ENCODE measurements at places on chromosomes 5 and 9.

GRCh38 chr9:121819428-121820231 lies 168.2 kb downstream of the DAB2IP start:
- no peak for DNase-seq

DNA sequence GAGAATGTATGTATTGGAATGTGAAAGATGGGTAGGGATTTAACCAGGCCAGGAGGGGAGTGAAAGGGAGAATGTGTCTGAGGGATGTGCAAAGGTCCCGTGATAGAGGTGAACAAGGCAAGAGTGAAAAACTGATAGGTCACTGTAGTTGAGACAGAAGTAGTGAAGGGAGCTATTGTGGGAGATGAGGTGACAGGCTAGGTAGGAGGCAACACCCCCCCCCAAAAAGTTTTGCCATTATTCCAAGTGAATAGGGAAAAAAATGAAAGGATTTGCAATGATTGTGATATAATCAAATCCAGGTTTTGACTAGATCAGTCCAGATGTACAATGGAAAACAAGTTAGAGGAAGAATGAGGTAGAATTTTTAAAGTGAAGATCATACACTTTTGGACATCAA lies 136.6 kb upstream of the GPR151 start:
- DNase-seq = no peak

DNA sequence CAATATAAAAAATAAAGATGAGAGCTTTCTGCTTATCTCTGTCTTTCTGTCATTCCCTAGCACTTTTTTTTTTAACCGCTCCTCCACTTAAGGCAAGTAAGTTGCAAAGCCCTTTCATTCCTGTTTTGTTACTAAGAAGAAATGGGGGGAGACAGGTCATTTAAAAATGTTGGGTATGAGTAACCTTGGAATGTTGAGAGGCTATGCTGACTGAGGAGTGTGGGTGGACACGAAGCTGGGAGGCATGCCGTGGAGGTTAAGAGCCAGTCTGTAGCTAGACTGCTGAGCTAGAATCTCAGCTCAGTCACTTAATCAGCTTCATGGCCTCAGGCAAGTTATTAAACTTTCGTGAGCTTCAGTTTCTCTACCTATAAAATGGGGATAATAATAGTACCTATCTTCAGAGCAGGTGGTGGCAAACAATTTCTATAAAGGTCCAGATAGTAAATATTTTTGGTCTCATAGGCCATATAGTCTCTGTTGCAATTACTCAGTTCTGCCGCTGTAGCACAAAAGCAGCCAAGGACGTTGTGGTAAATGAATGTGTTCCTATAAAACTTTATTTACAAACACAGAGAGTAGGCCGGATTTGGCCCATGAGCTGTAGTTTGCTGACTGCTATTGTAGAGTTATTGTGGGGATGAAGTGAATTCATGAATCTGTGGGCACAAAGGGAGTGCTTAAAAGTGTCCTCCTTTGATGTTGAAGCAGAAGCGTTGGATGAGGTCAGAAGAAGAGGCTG lies 220.0 kb downstream of the GABBR2 start:
- DNase-seq = no peak

DNA sequence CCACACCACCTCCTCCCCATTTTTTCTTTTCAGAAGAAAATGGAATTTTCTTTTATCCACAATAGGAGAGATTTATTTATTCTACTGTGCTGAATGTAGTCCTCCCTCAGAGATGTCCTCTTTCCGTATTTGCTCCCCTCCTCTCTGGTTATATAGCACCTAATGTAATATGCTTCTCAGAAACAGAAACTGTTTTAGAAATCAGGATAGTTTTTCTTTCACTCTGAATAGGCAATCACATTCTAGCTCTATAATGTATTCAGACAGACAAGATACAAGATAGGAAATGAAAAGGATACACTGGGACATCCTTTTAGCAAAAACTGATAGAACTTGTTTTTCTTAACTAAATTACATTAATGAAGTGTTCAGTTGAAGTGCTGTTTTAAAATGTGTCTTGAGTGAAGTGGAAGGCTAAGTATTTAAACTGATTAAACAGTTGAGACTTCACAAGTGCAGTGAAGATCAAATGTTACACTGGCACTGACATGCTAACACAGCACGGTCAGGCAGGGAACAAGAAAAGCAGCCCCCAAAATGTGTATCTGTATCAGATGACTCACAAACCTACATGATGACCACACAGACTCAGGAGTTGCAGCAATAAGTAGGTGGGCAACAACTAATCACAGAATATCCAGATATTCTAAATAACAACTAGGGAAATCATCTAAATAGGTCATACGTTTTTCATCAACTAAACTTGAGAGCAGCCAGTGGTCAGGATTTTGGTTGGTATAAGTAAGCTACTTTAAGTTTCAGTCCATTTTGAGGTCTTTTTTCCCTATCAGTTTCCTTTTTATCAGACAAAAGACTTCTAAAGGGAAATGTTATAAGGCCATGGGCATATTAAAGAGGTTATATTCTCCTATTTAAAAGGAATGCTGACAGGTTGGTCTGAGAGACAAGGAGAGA lies 260.4 kb downstream of the MLLT3 start:
- DNase-seq = no peak

DNA sequence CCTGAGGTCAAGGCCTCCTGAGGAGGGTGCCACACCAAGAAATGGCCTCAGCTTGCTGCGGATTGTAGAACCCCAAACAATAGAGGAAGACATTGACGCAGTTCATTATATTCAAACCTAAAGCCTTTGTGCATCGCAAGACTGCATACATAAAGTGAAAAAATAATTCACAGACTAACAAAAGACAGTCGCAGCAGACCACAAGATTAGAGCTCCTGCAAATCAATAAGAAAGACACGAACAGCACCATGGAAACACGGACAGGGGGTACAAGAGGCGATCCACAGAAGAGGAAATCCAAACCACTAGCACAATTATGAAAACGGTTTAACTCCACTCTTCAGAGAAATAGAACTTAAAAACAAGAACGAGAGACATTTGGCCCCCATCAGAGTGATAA lies 10.0 kb upstream of the TCOF1 start:
- no peak for DNase-seq

- DNase-seq = no peak
Observed at GRCh38 chr5:134175921-134176510, 734 bp downstream of the SKP1 start.

DNA sequence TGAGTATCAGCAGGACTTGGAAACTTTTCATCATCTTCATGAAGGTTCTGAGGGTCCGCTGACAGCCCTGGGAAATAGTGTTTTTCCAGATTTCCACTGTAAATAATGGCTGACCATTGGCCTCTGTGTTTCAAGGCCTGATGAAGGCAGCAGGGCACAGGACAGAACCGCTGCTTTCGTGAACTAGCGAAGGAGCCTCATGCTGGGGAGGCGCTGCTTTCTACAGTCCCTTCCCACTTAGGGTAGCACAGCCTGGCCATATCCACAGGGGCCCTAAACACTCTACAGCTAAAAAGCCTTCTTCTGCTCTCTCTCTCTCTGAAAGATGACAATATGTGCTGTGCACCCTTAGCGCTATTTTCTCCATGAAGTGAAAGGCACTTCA lies 118.2 kb downstream of the MED27 start:
- no peak for DNase-seq

DNA sequence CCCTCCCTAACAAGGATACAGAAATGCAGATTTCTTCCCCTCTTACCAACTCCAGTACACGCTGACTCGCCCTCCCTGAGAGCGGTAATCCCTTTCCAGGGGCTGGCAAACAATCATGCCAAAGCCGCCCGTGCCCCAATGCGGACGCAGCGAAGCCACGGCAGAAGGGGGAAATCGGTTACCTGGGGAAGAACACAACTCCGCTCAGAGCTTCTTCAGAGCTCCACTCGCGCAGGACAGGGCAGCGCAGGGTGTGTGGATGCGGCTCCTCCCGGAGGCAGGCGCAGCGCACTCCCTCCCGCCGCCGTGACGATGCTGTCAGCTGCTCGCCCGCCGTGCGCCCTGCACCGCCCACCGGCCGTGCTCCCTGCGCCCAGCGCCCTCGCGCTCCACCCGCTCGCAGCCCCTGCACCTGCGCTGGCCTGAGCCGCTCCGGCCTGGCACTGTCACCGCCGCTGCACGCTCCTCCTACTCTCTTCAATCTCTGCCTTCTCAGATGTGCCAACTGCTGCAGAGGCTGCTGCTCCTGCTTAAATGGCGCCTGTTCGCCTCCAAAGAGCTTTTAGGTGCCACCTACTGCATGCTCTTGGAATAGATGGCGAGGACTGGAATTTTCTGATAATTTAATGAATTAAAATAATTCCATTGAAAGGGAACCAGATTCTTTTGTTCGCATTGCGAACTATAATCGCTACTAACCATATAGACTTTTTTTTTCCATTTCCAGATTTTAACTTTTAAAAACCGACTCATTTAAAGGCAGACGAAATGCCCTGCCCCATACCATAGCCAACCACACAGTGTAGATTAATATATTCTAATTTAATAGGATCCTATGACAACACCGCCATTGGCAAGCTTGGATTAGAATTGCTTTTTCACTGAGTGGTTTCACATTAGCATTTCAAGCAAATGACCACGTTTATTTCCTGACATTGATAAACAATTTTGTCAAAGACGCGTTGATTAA lies at the start of gene DIRAS2:
DIRAS2 (minus strand) TSS at position 255 of the 970 bp plus-strand sequence. CDS start 28,997 bp downstream, outside the sequence.
- no peak for DNase-seq

- no peak for DNase-seq
Observed at GRCh38 chr5:115194676-115195075, 25.0 kb upstream of the TRIM36 start.

DNA sequence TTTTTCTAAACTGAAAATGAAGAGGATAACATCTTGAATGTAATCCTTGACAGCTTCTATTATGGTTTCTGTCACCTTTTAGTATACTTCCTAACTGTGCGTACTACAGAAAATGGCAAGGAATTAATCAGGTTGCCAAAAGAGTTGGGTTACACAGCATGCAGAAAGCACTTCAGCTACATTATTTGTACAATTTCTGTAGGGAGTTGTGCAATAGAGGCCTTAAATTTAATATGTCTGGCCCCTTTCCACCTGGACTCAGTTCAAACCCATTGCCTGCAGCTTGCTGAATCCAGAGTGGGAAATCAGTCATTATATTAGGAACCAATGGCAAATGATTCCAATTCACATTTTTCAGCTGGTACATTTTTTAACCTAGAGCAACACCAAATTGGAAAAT lies 549.7 kb downstream of the CSNK1G3 start:
- no peak for DNase-seq

GRCh38 chr9:125913551-125913950 lies 166.4 kb downstream of the PBX3 start:
- no peak for DNase-seq

DNA sequence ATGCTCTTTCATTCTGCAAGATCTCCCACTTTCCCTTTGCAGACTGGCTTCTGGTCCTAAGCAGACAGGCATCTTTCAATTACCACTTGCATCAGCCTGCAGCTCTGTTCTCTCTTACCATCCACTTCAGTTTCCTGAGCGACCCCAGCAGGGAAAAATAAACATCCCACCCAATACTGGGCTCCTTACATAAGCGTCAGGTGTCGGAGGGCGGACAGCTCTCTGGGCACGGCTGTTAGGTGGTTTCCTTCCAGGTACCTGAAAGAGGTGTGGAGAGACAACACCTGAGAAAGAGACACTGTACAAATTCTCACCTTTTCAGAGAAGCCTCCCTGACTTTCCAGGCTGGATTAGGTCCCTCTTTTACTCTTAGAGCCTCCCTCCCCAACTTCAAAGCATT lies 145.1 kb upstream of the PANK3 start:
- no peak for DNase-seq

DNA sequence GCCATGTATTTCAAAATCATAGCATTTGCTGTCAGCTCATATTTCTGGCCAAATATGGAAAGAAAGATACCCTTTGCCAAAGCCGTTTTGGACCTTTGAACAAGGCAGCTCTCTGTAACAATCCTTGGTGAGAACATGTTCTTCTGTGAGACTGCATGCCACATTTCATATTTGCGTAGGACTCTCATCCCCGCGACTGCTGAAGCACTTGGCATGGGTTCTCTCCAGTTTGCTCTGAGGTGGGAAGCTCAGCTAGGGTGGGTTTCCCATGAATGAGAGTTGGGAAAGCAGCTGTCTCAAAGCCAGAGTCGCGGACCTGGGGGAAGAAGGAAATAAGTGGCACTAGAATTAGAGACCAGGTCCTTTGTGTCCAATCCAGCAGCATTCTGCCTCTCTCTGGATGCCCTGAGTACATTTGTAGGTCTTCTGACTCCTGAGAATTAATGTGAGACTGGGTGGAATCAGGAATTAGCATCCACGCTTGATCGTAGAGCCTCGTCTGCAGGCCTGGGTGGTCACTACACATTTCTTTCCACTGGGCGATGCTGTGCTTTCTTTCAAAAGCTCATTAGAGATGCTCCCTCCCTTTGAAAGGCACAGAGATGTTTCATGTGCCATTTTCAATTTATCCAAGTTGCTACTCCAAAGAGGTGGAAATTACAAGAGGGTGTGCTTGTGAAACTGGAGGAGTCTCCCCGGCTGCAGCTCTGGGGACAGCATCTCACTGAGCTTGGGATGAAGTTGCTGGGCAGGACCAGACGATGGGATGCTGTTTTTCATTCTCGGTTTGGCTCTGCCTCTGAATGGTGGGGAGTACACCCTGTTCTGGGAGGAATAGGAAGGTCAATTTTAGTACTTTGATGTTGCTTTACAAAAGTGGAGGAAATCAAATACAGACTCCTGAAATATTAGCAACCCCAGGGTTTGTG lies 197.2 kb downstream of the GADD45G start:
- no peak for DNase-seq

DNA sequence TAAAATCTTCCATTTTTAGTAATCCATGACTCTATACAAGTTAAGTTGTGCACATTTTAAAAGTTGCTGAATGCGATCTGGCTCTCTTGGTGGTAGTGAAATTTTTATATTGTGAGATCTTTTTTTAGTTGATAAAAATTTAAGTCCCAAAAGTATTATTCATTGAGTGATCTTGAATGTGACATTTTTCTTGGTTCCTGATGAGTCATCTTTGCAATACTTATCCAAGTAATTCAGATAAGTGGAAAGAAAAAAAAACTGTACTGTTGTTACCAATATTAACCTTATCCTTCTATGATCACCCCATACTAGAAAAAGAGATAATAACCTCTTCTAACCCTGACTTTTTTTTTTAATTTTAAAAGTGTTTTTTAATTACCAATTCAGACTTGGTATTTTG lies 601.3 kb downstream of the PSAT1 start:
- no peak for DNase-seq

- no peak for DNase-seq
Observed at GRCh38 chr5:6675784-6676491, 37.3 kb upstream of the TENT4A start.

DNA sequence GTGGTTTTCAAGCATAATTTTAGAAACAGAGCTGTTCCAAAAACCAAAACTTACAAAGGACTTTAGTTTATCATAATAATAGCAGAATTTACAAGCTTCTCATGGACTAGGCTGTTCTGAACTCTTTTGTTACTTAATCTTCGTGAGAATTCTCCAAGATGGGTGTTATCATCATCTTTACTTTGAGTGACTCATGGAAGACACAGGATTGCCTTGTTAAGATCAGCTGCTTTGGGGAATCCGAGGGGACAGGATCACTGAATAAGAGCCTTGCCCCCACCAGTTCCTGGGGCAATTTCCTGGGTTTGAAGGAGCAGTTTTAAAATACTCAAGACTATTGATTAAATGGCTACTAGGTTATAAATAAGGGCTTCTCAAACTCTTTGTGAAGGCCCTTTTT lies 80.5 kb downstream of the CFAP90 start:
- DNase-seq = no peak

Measured in cortex of kidney (tissue), 1 donor.